ENCODE measurements at places on chromosomes 3 and 15. TPM values are rescaled to one million over a fixed set of nuclear protein-coding genes. Genes with fewer than 3 reads are reported as not detected.

Gene FYTTD1
- total RNA-seq, result 46.4 TPM

DNA sequence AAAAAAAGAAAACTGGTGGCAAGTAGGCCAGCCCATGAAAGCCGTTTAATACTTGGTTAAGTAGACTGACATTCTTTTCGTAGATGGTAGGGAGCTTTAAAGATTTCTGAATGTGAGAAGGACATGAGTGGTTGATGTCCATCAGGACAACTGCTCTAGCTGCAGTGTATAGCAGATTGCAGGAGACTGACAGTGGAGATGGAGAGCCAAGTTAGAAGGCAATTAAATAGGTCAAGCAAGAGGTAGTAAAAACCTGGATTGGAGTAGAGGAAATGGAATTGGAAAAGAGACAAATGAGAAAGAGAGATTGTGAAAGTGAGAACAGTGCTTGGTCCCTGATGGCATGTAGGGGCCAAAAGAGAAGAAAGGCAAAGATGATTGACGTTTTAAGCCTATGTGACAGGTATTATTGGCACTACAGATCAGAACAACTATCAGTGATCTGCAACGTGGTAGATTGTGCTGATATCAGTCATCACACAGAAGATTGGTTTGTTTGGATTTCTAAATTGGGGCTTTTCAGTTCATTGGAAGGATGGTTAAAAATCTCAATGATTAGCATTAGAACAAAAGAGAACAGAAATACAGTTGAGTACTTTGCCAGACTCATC, 74.0 kb downstream of the CNTN4 start:
- H3K27ac ChIP-seq, result no peak overlapping the region
- H3K4me1 ChIP-seq, result no peaks in the 10 kb centered on the region

GRCh38 chr15:100772892-100773520, 106.6 kb upstream of the ALDH1A3 start:
- no peak for DNase-seq
- H3K4me3 ChIP-seq, result no peak overlapping the region
- no peaks in the 10 kb centered on the region for H3K4me1 ChIP-seq
- H3K27ac ChIP-seq, result no peak overlapping the region
- no peaks in the 10 kb centered on the region for H3K27me3 ChIP-seq
- no peaks in the 10 kb centered on the region for H3K36me3 ChIP-seq

DNA sequence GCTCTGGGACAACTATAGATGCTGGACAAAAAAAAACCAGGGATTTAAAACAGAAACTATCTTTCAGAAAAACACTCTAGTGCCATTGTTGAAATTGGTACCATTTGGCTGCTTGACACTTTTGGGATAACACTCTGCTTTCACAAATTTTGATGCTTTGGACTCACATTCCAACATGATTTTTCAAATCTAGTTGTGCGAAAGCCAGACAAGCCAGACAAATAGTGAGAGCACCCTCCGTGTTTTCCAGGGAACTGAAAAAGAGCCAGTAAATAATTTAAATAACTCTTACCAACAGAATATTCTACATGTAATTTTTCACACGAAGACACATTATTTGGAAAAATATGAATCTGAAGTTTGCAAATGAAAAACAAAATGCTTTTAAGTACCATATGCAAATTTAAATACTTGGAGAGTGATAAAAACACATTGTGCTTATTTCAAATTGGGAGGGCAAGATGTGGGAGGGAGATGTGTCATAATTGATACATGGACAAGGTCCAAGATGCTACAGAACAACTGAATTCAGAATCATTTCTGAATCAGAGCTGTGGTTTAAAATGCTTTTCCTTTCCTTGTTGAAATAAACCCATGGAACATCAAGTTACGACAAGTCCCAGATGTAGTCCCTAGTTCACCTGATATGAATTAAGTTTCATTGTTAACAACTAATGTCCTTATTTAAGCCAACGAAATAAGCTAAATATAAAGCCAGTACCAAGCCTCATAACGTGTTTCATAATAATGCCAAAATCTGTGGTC, 144.2 kb upstream of the SOX2 start:
- no peaks in the 10 kb centered on the region for H3K4me1 ChIP-seq
- no peak for DNase-seq
- H3K4me3 ChIP-seq, result no peak overlapping the region

- no peaks in the 10 kb centered on the region for H3K4me1 ChIP-seq
- H3K36me3 ChIP-seq, result no peaks in the 10 kb centered on the region
- H3K4me3 ChIP-seq, result no peak overlapping the region
- H3K27me3 ChIP-seq, result no peaks in the 10 kb centered on the region
- no peak for DNase-seq
These were observed 103.7 kb downstream of the SV2B start for GRCh38 chr15:91203619-91204203.
